ENCODE measurements at places on chromosomes 5 and 9.
A peak's percentile ranks its signal among the peaks of the same experiment; 100 is the strongest.

GRCh38 chr5:145793574-145793973 is 41.6 kb downstream of the PRELID2 start:
- DNase-seq: no peak

- DNase-seq: no peak
Observed at GRCh38 chr9:100724886-100725285, 147.0 kb downstream of the CAVIN4 start.

DNA sequence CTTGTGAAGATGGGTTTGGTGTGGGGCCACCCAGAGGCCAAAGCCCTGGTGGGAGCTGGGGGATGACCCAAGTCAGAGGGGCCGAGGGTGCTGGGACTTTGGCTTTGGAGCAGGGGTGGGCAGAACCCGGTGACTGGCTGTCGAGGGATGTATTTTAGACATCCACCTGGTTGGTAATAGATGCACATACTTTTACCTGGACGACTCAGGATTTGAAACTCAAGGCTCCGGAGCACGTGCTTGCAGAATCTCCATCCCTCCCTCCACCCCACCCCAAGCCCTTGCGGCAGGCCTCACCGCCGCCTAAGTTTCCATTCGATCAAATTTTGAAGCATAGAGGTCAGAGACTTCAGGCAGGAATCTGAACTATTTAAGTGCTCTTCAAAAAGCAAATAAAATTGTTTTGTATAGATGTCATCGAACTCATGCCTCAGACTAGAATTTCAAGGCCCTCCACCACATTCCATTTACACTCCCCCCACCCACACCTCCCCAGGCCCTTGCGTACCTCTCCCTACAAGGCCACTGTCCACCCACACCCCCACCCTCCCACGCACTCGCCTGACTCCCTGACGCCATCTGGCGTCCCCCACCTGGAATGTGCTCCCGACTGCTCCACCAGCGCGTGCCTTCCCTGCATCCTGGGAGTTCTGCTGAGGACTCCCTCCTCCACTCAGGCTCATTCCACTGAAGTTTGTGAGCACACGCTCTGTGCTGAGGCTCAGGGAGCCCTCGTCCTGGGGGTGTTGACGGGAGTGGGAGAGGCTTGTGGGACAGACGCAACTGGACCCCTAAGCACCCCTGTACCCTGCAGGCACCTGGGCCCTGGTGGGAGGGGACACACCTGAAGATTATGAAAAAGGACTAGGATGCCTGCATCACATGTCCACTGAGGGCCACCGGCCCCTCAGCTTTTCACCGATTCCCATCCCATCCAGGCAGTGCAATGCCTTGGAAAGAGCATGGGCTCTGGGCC is 56.4 kb upstream of the RPL26L1 start:
- DNase-seq: peak; percentile 99

DNA sequence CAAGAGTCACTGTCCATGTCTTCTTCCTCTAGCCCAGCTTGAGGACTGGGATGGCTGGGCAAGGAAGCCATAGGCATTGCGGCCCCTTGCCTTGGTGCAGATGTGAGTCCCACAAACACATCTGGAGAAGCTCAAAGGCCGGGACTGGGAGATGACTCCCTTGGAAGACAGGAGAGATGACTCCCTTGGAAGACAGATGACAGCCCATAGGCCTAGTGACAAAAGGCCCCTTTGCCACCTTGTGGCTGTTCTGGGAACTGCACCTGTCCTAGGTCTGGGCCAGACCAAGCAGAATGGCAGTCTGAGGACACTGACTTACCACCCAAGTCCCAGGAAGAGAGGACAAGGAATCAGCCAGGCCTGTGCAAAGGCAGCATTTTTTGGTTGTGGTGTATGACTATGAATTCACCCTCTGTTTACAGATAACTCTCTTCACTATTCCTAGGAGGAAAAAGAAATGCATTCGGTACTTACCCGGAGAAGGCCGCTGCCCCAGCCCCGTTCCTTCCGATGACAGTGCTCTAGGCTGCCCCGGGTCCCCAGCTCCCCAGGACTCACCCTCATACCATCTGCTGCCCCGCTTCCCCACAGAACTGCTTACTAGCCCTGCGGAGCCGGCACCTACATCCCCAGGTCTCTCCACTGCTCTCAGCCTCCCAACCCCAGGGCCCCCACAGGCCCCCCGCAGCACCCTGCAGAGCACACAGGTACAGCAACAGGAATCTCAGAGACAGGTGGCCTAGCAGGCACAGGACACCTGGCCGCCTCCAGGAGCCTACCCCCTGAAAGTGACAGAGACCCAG is 30.8 kb downstream of the SKP1 start:
- peak; percentile 28 for DNase-seq

DNA sequence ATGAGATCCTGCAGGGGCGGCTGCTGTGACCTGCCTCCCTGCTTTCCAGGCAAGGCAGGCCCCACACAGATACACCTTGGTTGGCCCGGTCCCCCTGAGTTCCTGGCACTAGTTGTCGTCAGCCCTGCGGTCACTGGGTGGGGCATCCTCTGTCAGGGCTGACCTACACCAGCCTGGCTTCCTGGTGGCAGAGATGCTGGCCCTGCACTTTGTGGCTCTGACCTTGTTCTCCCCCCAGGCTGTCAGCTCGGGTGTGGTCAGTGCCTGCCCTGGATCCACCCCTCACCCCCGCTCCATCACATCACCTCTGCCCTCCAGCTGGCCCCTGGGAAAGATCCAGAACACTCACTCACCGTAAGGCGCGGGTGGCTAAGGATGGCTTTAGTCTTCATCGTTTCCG is 74.1 kb downstream of the PHF2 start:
- no peak for DNase-seq

GRCh38 chr5:85703296-85703695 is 914.4 kb upstream of the COX7C start:
- DNase-seq: no peak

- no peak for DNase-seq
Observed at GRCh38 chr9:119091074-119091473, 278.2 kb downstream of the BRINP1 start.

- no peak for DNase-seq
Observed at GRCh38 chr5:1181451-1182359, 19.7 kb upstream of the SLC6A19 start.

- DNase-seq: no peak
Observed at GRCh38 chr5:55338810-55339243, 31.0 kb downstream of the MTREX start.

GRCh38 chr9:74681906-74682305 is 184.8 kb downstream of the RORB start:
- DNase-seq: no peak

DNA sequence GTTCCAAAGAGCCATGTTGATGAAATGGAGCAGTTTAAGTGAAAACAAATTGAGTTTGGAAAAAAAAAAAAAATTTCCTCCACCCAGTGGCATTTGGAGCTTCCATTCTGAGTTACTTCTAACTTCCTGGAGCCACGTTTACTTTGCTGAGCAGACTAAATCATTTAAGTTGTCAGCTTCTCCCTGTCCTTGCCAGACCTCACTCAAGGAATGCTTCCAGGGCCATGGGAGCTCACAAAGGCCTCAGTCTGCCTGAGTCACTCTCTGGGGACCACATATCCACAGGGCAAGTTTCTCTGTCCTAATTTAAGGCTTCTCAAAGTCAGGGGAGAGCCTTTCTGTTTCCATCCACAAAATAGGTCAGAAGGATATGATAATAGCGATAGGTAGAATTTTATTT is 210.3 kb upstream of the TNC start:
- peak; percentile 92 for DNase-seq

GRCh38 chr5:54401515-54401914 is 54.0 kb upstream of the HSPB3 start:
- DNase-seq: no peak

GRCh38 chr5:38422622-38423021 is 133.8 kb downstream of the LIFR start:
- no peak for DNase-seq

- DNase-seq: no peak
Observed at GRCh38 chr5:36111238-36111637, 40.4 kb downstream of the LMBRD2 start.

DNA sequence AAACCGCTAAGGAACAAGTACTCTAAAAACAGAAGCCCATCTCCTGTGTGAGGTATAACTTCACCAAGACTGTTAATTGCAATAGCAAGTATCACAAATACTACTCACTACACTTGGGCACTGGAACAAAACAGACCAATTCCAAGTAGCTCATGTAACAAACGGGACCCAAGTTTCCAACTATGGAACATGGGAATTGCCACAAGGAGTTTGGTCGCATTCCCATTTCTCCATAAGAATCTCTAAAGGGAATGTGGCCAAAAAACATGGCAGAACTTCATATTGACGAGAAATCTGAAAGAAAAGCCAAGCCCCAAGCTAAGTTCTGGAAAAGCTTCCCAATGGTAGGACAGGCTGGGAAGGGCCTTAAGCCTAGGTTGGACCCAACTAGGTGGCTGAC is 162.5 kb downstream of the MAPKAP1 start:
- DNase-seq: no peak

- no peak for DNase-seq
Observed at GRCh38 chr9:125750627-125751011, 3.4 kb downstream of the PBX3 start.

GRCh38 chr5:60699288-60699608 is 718 bp downstream of the DEPDC1B start:
- DNase-seq: no peak

DNA sequence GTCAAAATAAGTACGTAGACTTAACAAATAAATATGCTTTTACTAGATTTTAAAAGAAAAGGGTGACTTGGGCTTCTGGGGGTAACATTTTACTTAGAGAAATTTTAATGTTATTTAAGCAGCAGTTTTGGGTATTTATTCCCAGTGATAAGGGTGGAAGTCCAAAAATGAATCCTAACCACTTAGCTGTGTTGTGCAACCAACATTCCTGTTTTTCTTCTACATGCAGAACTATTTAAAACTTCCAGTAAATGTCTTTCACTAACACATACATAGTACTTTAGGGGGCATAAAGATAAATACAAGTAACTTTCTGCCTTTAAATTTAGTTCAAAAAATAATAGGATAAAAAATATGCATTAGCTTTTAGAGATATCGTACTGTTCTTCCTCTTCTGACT is 436.7 kb downstream of the CTNND2 start:
- peak; percentile 68 for DNase-seq

GRCh38 chr5:126658561-126658960 is 57.8 kb downstream of the PHAX start:
- DNase-seq: no peak

DNA sequence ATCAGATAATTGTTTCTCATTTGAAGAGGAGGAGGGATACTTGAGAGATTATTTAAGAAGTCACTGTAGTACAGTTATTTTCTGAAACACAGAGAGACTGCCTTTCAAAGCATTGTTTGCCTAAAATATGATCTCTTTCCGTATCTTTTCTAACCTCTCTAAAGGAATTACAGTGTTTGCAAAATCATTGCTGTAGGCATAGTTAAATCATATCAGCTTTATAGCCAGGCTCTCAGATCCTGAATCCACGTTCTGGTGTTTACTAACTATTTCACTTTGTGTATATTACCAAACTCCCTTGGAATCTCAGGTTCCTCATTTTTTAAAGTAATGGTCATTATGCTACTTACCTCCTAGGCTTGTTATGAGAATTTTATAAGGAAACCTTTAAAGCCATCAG is 1151.6 kb upstream of the CDH9 start:
- no peak for DNase-seq

- DNase-seq: no peak
Observed at GRCh38 chr5:132478366-132478871, 12.2 kb downstream of the IRF1 start.

DNA sequence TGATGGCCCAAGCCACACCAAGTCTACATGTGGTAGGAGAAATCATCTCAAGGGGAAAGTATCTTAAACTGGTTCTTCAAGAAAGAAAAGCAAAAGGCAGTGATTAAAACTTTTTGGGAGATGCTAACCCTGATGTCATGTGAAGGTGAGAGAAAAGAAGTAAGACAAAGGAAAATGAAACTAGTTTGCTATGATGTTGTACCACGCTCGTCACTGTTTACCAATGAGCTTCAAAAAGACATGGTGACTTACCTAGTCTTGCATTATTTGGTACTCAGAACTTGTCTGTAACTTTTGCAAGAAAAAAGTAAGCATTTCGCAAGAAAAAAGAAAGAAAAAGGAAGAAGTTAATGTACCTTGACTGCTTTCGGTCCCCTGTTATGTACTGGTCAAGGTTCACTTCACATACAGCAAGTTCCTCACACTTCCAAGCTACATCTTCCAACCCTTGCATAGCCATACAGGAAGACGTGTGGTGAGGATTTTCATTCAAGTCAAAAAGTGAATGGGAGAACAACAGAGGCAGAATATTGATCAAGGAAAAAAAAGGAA is 739.3 kb downstream of the NR2F1-AS1 start:
- no peak for DNase-seq

- no peak for DNase-seq
Observed at GRCh38 chr5:176169393-176170063, 68.7 kb upstream of the SIMC1 start.

- no peak for DNase-seq
Observed at GRCh38 chr9:117091529-117091928, 323.3 kb downstream of the ASTN2 start.

GRCh38 chr5:6190838-6191237 is 187.5 kb downstream of the MED10 start:
- no peak for DNase-seq

DNA sequence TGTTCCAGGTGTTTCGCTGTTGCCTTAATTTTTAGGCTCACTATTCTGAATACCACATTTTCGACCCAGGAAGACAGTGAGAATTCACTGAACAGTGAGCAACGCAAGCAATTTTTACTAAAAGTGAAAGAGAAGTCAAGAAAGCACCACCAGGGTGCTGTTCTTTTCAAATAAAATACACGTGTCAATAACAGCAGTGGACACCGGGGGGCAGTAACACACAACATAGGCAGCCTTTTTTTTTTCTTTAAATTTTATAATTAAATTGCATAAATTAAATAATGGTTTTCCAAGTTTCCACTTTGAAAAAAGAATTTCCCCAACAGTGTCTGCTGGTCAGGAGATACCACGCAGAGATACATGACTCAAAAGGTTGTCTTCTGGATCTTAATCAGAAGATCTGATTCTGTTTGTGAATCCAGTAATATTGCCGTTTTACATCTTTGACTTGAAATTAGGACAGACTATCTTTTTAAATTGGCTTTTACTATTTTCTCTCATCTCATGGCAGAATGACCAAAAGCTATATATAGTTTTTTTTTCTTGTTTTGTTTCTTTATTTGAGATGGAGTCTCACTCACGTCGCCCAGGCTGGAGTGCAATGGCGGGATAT is 47.1 kb upstream of the SH3GL2 start:
- peak; percentile 14 for DNase-seq

DNA sequence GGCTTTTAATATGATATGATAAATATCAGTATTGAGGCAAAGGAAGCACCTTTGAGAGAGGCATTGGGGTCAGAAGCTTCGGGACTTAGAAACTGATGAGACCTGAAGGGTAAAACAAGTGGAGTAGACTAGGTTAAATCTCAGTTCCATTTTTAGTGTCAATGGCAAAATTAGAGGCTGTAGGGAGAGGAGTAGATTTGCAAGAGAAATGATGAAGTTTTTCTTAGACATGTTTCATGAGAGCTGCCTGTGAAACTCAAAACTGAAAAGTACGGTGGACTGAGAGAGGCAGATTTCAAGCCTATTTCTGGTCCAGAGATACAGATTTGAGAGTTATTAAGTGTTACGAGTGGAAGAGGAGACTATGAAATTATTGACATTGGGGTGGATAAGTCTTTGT is 278.5 kb downstream of the TAF11L14 start:
- no peak for DNase-seq

GRCh38 chr5:180873615-180874520 is 12.8 kb upstream of the ZFP62 start:
- DNase-seq: peak; percentile 20

GRCh38 chr5:88691945-88692868 is 190.8 kb downstream of the MEF2C start:
- no peak for DNase-seq

Measured in astrocyte (in vitro differentiated cells and primary cell).